ENCODE measurements at places on chromosomes 2 and 18.

DNA sequence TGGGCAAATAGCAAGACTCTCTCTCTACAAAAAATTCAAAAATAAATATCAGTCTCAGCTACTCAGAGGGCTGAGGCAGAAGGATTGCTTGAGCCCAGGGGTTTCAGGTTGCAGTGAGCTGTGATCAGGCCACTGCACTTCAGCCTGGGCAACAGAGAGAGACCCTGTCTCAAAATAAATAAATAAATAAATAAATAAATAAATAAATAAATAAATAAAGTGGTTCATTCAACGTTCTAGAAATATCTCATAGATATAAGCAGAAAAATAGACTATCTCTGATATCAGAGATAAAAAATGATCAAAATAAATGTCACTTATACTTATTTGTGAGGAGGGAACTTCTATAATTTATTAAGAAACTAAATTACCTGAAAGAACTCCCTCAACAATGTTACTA lies 480.9 kb downstream of the FBXO15 start:
- no peak for DNase-seq

GRCh38 chr2:173226899-173227698 lies 127.6 kb upstream of the CDCA7 start:
- DNase-seq = no peak

DNA sequence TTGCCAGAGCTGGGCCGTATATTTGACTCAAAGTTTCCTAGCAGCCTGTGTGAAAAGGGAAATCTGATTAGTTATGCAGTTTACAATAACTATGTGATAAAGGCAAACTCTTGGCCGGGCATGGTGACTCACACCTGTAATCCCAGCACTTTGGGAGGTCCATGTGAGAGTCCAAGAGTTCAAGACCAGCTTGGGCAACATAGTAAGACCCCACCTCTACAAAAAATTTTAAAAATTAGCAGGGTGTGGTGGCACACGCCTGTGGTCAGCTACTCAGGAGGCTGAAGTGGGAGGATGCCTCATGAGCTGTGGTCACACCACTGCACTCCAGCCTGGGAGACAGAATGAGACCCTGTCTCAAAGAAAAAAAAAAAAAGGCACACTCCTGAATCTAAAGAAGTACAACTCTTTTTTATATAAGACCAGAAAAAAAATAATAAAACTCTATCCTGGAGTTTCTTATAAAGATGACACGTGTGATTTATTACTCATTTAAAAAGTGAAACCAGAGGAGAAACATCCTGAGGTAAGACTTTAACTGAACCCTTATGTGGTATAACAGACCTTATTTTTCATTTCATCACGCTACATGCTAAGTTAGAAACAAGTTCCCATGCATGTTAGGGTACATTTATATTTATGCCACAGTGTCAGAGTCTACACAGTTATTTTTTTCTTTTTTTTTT lies 32.6 kb upstream of the KCMF1 start:
- no peak for DNase-seq

- DNase-seq = no peak
Observed at GRCh38 chr18:38497266-38497665, 931.7 kb upstream of the CELF4 start.

DNA sequence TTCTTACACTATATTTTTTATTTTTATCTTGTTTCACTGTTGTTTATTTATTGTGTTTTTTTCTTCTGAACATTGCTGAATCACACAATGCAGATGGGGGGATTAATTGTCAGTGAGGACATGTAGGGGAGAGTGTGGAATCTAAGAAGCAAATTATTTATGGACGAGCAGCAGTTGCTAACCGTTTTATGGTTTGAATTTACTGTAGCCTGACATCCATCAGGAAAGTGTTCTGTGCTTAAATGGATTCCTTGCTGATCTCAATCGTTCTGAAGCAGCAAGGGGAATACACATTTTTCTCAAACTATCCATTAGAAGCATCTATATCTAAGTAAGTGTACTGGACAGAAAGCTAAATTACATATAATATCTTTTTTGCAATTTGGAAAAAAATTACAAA lies 119.5 kb downstream of the CD8B2 start:
- no peak for DNase-seq

DNA sequence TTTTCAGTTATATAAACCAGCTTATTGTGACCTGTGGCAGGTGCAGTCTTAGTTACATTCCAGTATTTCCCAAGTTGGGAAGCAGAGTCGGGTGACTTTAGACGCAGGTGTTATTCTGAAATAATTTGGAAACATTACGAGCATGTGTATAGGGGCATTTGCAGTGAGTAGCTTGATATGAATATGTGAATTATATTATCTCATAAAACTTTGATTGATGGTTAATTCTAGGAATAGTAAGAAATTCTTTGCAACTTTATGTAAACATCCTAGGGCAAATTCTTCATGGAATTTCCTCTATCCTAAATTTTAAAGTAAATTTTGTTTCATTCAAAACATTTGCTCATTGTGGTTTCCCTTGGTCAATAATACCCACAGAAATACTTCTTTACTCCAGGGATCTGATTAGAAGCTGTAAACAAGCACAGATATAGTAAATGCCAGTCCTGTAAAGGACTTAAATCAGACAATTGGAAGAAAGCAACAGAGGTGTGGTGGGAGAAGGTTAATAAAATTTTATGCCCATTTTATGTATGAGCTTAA lies 580.6 kb upstream of the CDH2 start:
- no peak for DNase-seq

DNA sequence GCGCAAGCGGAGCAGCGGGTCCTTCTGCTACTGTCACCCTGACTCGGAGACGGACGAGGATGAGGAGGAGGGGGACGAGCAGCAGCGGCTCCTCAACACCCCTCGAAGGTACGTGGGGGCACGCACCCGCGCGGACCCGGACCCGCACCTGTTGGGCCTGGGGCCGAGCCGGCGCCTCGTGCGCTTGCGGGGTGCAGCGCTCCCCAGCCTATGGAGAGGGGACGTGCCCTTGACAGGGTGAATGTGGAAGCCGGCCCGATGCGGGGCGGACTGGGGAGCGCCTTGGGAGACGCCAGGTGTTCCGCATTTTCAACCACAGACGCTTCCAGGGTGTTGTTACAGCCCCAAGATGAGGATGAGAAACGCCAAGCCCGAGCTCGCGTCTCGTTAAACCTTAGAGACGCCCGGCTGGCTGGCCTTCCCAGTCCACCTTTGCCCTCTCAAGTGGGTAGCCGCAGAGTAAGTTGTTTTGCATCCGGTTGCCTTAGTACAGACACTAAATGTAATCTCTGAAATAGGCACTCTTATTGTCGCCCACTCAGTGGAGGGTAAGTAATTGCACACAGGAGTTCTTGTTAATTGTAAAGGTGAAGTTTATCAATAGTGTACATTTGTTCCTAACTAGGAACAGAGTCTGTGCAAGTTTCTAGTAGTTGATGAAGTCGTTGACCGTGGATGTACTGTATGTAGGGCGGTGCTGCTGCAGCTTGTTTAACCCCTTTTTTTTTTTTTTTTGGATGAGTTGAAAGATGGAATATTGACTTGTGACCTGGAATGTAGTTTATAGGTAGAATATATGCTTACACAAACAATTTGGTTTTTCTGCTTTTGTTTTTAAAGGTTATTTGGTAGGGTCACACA lies 815 bp downstream of the GMCL1 start:
- peak; percentile 16 for DNase-seq

GRCh38 chr2:180871649-180872048 lies 108.8 kb upstream of the UBE2E3 start:
- no peak for DNase-seq
